ENCODE measurements at places on chromosomes 11 and 22. TPM values are rescaled to one million over a fixed set of nuclear protein-coding genes. Genes with fewer than 3 reads are reported as not detected.

GRCh38 chr11:108319541-108320145 is 96.8 kb downstream of the ATM start:
- DNase-seq = no peak

DNA sequence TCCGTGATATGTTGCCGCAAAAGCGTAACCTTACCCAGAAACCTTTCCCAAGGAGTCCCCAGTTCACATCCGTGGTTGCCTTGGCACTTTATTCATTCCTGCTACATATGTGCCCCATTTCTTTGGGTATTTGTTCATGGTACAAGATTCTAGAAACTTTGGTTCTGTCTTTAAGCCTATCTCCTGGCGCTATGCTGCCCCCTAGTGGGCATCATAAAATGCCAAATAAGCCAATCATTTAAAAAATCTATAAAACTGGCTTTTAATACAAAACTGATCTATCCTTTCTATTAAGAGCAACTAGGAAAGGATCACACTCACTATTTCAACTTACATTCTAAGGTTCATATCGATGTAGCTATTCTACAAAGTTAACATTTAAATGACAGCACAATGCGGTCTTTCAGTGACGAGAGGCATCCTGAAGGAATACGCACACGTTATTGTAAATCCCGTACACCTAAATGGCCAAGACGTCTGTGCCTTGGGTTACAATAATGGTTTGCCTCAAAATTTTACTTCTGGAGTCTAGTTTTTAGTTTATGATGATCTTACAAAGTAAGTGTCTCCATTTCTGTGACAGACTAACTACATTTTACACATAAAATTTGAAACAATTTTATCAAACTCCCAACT is 16.2 kb downstream of the PIWIL3 start:
- DNase-seq = peak; percentile 12

DNA sequence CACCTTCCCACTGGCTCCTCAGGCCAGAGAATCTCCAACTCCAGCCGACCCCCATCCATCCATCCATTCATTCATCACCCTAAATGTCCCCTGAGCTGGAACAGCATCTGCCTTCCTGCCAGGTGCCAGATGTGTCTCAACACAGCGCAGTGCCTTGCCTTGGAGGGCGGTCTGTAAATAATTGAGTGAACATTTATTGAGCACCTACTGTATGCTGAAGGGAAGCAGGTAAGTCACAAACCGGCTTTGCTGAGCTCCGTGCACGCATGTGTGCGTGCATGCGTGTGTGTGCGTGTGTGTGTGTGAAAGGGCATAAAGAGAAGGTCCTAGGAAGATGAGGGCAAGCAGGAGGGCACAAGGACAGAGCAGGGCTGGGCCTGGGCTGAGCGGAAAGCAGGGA is 10.2 kb downstream of the KCNJ4 start:
- DNase-seq = no peak

- DNase-seq = peak; percentile 39
Measured at GRCh38 chr11:118171269-118172062, 5.0 kb downstream of the SCN2B start.

GRCh38 chr22:28186641-28187040 is 267.6 kb upstream of the PITPNB start:
- DNase-seq = no peak

DNA sequence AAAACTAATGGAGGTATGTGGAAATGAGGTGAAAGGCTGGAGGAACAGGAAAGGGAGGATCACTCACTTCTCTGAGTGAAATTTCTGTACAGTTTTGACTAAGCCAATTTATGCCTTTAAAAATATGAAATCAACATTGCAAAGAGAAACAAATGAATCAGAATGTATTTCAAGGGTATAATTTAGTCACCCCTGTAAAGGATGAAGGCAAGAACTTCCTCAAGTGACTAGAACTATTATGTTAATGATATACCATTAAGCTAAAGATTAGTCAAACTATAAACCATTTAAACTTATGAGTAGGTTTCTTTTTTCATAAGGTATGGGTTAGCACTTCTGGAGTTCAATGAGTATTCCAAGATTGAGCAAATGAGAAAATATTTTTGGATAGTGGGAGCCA is 184.5 kb upstream of the CHORDC1 start:
- no peak for DNase-seq

- no peak for DNase-seq
Measured at GRCh38 chr11:8017071-8017470, 29.9 kb downstream of the EIF3F start.

DNA sequence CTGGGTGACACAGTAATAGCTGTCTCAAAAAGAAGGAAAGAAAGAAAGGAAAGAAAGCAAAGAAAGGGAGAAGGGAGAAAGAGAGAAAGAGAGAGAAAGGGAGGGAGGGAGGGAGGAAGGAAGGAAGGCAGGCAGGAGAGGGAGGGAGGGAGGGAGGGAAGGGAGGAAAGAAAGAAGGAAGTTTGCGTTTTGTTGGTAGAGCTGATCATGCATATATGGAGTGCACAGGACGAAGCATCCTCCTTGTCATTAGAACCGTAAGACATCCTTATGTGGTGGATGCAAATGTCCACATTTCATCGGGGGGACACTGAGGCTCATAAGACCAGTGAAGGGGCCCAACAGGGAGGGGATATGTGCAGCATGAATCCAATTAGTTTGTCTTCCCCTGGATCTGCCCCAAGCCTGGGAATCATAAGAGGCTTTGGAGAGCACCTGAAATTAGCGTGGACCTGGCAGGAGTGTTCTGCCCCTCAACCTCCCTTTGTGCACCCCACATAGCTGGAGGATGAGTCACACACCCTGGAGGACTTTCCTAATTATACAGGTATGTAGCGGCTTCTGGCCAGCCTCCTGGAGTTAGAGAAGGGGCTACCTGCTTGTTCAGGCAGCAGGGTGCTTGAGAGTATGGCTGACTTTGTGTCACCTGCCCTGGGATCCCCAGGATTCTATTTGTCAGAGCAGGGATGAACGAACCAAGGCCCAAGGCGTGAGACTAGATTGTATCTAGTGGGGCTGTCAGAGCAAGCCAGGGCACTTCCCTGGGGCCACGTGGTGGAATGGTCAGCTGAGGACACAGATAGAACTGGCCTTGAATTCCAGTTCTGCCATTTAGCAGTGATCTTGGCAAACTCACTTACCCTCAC is 119.7 kb upstream of the CD82 start:
- no peak for DNase-seq

GRCh38 chr11:86555401-86555800 is 117.0 kb downstream of the ME3 start:
- no peak for DNase-seq

DNA sequence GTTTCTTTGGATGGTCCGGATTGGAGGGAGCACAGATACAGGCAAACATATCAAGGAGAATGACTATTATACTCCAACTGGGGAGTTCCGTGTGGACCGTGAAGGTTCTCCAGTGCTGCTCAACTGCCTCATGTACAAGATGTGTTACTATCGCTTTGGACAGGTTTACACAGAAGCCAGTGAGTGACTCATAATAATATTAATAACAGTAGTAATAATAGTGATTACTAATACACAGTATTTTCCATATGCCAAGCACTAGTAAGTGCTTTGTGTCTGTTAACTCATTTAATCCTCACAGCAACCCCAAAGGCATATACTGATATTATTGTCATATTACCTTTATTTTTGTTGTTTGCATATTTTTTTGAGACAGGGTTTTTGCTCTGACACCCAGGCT is 6.6 kb upstream of the CHEK1 start:
- no peak for DNase-seq

GRCh38 chr11:117229411-117229810 is 2.5 kb downstream of the PCSK7 start:
- no peak for DNase-seq

Gene OR52I1
- not detected for total RNA-seq

Gene NAT10
- 19.4 TPM for total RNA-seq

Gene PKDREJ
- 0.10 TPM for total RNA-seq

Gene CFAP300
- 4.6 TPM for total RNA-seq
